ENCODE measurements at places on chromosomes 2 and 18.

DNA sequence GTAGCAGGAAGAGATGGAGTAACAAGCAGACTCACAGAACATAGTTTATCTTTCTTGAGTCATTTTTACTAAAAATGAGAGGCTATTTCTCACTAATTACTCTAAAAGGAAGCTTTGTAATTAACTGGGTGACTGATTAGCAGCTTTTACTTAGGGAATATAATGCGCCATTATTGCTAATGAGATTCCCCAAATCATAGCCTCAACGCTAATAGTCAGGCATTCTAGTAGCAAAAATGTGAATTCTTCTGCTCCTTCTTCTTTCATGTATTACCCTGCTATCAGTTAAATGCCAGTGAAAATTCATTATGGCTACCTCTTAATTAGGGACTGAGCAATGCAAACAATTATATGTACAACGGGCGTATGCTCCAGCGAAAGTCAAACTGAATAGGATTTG lies 349.8 kb downstream of the CDH19 start:
- DNase-seq, result no peak

- peak; percentile 60 for DNase-seq
These were observed 1.7 kb upstream of the FOSL2 start for GRCh38 chr2:28390746-28391563.

DNA sequence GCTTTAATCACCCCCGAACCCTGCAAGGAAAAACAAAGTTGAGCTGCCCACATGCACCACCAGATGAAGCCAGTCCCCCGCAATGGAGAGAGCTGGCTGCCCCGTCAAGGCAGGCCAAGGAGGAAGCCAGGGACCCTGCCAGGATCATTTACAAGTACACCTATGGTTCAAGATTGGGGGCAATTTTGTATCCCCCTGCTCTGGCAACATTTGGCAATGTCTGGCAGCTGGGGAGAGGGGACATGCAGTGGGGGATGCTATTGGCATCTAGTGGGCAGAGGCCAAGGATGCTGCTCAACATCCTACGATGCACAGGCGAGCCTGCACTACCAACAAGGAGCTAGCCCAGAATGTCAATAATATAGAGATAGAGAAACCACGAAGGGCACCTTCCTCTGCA lies 1.9 kb downstream of the ACTR1B start:
- no peak for DNase-seq

GRCh38 chr2:191622374-191623320 lies 55.3 kb upstream of the NABP1 start:
- no peak for DNase-seq

GRCh38 chr2:84782717-84783442 lies 98.0 kb downstream of the TRABD2A start:
- no peak for DNase-seq

GRCh38 chr2:114714313-114714712 lies 271.9 kb downstream of the DPP10 start:
- no peak for DNase-seq

DNA sequence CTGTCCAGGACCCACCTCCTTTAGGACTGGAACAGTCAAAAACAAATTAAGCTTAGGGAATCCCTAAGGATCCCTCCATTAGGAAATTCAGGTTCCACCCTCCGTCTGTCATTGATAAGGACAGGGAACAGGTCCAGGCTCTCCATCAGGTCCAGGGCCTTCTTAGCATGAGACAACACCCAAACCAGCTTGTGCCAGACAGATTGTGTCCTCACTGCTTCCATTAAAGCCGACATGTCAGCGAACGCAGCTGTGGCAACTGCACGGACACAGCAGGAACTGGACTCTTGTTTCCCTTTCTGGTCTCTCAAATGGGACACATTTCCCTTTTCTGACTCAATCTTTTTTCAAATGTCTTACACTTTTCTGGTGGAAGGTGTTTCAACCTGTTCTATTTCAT lies 81.4 kb downstream of the BCL11A start:
- no peak for DNase-seq

Data from caudate nucleus (tissue), 63 donors.